ENCODE measurements at places on chromosomes 11 and 22. TPM values are rescaled to one million over a fixed set of nuclear protein-coding genes. Genes with fewer than 3 reads are reported as not detected.

DNA sequence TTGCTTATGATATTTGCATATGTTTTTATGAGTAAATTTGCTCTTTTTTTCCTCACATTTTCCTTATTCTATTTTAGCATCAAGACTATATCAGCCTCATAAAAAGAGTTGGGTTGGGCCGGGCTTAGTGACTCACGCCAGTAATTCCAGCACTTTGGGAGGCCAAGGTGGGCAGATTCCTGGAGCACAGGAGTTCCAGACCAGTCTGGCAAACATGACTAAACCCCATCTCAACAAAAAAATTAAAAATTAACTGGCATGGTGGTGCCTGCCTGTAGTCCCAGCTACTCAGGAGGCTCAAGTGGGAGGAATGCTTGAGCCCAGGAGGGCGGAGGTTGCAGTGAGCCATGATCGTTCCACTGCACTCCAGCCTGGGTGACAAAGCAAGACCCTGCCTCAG lies 148.8 kb upstream of the ANO5 start:
- DNase-seq = no peak

GRCh38 chr11:227824-228379 lies 8.2 kb downstream of the SIRT3 start:
- no peak for DNase-seq

GRCh38 chr11:83819931-83820549 lies 533.9 kb upstream of the CCDC90B start:
- no peak for DNase-seq

DNA sequence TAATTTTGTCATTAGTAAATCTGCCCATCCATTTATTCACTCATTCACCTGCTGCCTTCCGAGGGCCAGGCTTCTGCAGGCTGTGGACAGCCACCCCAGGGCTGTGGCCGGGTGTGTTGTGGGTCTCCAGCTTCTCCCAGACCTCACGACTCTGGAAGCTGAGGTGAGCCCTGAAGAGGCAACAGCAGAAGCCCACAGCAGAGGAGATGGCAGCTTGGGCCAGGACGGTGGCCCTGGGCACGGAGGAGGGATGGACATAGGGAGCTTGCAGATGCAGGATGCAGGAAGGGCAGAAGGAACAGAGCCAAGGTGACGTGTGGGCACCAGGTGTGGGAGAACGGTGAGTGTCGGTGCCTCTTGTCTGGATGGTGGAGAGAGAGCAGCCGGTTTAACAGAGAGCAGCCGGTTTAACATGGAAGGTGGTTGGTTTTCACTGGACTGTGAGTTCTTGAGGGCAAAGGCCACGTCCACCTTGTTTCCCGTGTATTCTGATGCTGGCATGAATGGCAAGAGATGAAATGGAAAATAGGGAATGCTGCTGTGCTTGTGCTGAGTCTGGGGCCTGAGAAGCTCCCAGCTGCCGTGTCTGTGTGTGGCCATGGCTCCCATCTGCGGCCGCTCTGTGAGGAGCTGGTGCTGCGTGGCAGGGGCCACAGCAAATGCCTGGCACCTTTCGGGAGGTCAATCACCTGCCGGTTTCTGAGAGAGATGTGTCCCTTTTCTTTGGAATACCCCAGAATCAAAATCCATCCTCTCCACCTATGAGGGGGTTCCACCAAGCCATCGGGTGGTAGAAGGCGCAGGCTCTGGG lies 669.9 kb downstream of the BRD1 start:
- no peak for DNase-seq

DNA sequence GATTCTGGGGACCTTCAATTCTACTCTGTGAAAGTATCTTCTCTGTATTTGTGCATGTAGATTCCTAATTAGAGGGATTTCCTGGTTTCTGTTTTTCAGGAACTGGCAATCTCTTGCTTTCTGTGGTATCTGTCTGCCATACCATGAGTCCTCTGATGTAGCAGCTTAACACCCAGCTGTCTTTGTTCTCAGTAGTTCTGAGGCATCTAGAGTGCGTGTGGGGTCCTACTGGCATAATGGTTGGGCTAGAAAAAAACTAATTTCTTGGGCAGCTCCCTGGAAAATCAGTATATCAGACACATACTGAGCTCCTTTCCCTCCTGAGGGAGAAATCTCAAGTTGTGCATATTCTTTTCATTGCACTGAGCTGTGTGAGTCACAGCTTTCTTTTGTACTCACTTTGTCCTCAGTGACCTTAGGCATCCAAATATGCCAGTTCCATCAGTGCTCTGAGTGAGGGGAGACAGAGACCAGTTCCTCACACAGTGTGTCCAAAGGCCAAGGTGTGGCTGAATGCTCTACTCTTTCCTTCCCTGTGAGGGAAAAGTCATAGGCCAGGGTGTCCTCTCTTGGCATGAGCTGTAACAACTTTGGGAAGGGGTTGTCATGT lies 35.5 kb upstream of the SLC22A24 start:
- no peak for DNase-seq

GRCh38 chr11:124753205-124753604 lies 1.1 kb upstream of the VSIG2 start:
- no peak for DNase-seq

GRCh38 chr11:44709966-44710365 lies 16.8 kb upstream of the TSPAN18 start:
- no peak for DNase-seq

DNA sequence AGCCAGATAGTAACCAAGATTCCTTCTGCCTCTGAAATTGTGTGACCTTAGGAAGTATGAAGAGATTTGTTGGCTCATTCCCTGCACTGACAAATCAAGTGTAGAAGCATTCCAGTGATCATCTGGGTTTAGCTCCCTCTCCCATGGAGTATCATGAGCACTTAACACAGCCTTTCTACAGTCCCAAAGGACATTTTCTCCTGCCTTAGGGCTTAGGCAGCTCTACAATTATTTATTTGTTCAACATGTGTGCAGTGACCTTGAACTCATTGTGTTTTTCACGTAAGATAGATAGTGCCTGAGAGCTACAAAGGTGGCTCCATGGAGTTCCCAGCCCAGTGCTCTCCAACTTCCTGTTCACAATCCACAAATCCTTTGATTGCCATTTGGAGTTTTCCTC lies 94.8 kb upstream of the FAT3 start:
- DNase-seq = no peak

DNA sequence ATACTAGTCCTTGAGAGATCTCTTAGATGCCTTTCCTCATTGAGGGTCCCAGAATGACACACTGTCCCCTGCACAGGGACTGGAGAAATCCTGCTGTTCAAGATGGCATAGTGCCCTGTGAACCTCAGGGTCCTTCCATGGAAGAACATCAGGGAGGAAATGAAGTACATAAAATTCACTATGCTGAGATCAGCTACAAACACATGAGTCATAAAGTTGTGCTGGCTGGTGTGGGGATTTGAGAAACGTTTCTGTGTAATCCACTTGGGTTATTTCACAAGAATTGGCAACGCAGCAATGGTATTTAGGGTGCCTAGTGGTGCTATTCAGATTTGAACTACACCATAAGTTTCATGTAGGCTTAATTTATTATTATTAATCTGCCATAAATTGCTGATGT lies 174.4 kb downstream of the MAML2 start:
- peak; percentile 29 for DNase-seq

Gene VWA5A
- 41.2 TPM for total RNA-seq

- DNase-seq = peak; percentile 44
These were observed 18.2 kb upstream of the TXNRD2 start for GRCh38 chr22:19959587-19960490.

GRCh38 chr11:60842668-60843600 lies 1.0 kb downstream of the CCDC86 start:
- no peak for DNase-seq

DNA sequence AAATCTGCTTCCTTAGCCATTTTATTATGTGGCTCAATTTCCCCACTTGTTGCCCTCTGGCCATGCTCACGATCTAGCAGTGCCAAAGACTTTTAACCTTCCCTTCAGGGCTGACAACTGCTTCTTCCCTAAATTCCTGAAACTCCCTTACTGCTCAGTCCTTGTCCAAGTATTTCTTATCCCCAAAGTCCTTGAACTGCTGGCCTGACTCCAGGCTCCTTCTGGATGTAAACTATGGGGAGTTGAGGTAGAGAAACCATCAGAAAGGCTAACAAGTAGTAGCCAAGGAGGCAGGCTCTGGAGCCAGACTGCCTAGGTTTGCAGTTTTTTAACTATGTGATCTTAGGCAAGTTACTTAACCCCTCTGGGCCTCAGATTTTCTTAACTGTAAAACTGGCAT lies 258.7 kb upstream of the CCDC90B start:
- DNase-seq = no peak

Gene NEFH
- 2.3 TPM for total RNA-seq

- DNase-seq = no peak
These were observed 1185.4 kb downstream of the LRRC4C start for GRCh38 chr11:40274017-40274416.

GRCh38 chr11:20840341-20840740 lies 171.0 kb downstream of the NELL1 start:
- no peak for DNase-seq

DNA sequence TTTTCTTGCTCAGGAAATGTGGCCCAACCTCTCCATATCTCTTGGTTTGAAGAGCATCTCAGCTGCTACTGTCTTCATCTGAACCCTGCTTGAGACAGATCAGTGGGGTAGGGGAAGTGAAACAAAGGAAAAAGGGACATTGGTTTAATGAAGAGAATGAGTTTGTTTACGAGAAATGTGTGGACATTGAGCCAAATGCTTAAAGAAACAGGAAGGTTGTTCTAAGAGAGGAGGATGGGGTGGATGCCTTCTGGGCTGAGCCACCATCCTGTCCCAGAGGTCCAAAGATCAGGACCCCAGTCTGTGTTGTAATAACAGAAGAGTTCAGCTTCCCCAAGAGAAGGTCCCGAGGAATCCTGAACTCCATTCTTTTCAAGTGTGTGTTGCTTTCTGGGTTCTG lies 369.7 kb downstream of the INSC start:
- no peak for DNase-seq

- peak; percentile 57 for DNase-seq
These were observed 39.0 kb downstream of the TBX1 start for GRCh38 chr22:19799322-19800190.

Gene NXPE2
- total RNA-seq = 43.8 TPM

Gene MYEOV
- 2.8 TPM for total RNA-seq

- no peak for DNase-seq
These were observed 14.0 kb upstream of the MCHR1 start for GRCh38 chr22:40665312-40665711.

DNA sequence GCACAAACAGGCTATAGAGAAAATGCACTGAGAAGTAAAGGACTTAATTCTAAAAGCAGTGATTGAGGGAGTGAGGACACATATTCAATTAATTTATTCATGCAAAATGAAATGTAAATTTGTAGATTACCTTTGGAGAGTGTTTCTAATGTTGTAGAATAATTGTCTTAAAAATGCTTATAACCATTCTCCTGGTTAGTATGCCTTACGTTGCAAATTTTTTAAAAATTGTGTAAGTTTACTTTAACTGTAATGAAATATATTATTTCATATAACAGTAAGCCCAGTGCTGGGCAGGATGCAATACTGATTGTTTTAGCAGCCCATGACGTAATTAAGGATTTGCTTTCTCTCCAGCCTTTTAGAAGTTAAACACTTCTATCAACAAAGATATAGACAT lies 26.6 kb downstream of the OR52E1 start:
- no peak for DNase-seq

DNA sequence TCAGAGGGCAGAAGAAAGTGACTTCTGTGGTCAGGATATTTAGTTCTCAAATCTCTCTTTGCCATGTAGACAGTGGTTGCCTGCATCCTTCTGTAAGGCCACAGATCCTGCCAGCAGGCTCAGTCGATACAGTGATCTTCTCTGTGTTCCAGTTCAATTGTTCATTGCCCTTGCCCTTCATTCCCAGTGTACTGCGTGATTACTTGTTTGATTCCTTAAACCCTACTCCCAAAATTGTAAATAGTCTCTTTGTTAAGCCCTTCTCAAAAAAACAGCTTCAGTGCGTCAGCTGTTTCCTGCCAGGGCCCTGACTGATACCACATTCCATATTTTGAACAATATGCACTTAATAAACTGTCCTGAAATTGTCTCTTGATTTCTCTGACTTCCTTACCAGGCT lies 9.3 kb upstream of the TYR start:
- no peak for DNase-seq

Gene SLC29A2
- 14.9 TPM for total RNA-seq

Gene DDI1
- total RNA-seq = not detected

Gene SLC5A1
- total RNA-seq = 105 TPM

GRCh38 chr22:37340331-37341262 lies 58.3 kb downstream of the CYTH4 start:
- DNase-seq = no peak

DNA sequence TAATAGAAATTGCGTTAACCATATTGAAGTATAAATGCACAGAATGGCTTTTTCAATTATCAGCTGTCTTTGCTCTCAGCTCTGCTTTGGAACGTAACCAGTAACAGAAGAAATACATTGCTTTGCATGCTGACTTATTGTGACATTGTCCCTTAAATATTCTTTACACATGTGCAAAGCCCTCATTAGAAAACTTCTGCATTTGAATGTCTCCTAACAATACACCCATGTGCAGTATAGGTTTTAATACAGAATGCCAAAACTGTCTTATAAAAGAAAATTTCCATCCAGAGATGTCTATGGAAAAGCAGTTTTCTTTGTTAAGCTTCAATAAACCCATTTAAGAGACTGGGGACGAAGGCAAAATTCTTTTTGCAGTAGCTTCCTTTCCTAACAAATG lies 560.3 kb upstream of the CHORDC1 start:
- no peak for DNase-seq

DNA sequence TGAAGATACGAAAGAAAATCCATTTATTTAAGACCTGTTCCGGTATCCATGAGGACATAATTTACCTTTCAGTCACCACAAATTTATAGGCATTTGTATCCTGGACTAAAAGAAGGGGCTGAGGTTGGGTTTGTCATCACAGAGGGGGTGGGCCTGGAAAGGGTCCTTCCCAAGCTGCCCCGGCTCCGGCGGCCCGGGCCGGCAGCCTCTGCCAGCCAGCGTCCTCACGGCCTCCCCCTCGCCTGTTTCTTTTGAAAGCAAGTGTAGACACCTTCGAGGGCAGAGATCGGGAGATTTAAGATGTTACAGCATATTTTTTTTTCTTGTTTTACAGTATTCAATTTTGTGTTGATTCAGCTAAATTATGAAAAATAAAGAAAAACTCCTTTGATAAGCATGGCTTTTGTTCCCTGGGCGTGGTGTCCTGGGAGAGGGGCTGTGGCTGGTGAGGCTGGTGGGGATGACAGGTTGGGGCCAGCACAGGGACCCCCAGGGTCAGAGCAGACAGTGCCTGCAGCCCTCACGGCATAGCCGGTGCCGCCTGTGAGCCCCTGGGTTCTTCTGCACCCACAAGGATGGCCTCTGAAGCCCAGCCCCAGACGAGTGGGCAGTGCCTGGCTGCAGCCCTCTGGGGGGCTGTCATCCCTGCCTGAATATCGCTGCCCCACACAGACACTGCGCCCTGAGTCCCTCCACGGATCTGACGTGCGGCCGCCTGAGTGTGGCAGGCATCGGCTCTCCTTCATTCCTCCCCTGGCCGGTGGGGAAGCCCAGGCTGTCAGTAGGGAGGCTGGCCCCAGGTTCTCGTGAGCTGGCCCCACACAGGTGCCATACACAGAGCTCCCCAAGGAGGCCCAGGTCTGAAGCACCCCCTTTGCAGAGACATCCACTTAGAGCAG lies 1075.9 kb downstream of the BRD1 start:
- DNase-seq = no peak

Gene TMEM151A
- total RNA-seq = 0.17 TPM

- DNase-seq = no peak
These were observed 13.9 kb downstream of the RBM4B start for GRCh38 chr11:66663741-66664296.
